ENCODE measurements at places on chromosomes 16 and 17. TPM values are rescaled to one million over a fixed set of nuclear protein-coding genes. Genes with fewer than 3 reads are reported as not detected.

DNA sequence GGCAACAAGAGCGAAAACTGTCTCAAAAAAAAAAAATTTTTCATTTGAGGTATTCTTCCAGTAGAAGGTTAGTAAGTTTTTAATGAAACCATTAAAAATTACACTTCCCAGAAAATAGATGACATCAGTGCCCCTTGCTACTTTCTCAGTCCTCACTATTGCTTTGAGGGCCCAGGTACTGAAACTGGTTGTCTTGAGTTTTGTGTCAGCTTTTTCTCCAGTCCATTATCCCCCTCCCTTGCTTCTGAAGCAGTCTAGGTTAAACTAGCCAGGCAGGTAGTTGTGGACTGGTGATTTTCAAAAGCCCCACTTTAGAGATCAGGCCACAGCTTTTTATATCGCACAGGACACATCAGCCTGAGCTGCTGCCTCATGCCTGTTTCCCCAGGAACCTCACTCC, 10.9 kb downstream of the SMCR8 start:
- no peak for DNase-seq

DNA sequence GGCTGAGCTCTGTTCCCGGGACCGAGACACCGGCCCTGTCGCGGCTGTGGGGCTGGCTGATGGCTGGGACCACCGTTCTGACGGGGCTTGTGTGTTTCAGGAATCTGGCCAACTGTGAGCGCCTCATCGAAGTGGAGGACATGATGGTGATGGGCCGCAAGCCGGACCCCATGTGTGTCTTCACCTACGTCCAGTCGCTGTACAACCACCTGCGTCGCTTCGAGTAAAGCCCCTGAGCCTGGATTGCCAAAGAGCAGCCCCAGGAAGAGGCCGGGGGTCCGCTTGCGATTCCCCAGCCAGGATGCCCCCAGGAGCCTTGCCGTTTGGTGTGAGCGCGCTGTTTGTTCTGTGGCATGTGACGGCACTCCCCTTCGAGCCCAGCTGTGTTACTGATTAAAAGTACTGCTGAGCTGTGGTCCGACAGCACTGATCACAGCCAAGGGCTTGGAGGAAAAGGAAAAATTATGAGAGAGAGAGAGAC, 23.0 kb downstream of the SMTNL2 start:
- no peak for DNase-seq

DNA sequence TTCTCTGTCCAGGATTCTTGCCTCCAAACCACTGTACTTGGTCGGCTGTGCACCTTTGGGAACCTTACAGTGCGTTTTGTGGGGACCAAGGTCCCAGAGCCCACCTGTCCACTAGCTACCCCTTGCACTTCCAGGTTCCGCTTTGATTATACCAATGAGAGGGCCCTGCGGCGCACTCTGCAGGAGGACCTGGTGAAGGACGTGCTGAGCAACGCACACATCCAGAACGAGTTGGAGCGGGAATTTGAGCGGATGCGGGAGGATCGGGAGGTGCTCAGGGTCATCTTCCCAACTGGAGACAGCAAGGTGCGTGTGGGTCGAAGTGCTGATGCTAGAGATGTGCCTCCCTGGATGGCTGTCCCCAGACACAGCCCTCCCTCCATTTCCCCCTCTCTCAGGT, 18.8 kb downstream of the POLR2A start:
- no peak for DNase-seq

DNA sequence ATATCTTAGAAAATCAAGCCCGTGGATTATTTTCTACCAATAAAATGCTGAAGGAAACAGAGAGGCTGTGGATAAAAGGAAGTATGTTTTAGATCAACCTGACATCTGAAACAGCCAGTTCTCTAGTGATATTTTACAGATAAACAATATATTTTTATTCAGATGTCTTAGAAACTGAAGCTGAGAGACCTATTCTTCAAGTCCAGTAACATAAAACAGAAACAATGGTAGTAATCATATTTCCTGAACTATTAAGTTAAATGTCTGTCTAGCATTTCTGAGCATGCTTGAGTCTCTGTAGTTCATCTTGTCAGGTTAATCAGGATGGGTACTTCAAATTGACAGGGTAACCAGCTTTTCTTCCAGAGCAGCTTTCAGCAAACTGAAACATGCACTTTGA, 449.6 kb upstream of the TOM1L1 start:
- no peak for DNase-seq

- no peak for DNase-seq
Measured at GRCh38 chr17:27575096-27575911, 55.7 kb upstream of the LGALS9 start.

GRCh38 chr17:12856416-12856815, 67.1 kb downstream of the ARHGAP44 start:
- no peak for DNase-seq

GRCh38 chr16:80380514-80380913, 160.3 kb upstream of the DYNLRB2 start:
- DNase-seq = no peak

GRCh38 chr17:347309-347899, 5.2 kb downstream of the RPH3AL start:
- no peak for DNase-seq

DNA sequence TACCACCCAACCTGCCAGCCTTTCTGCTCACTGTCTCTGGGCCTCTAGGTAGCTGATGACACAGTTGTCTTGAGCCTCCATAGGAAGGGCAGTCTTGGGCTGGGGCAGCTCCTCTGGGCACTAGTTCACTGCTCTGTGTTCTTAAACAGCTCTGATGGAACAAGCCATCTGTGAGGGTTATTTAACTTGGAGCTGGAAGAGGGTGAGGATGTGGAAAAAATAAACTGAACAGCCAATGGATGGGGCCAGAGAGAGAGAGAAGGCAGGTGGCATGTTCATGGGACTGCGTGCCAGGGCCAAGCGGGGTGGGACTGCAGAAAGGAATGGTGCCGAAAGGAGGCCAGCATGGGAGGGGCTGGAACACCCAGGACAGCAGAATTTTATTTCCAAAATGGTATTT, 52.6 kb downstream of the HIC1 start:
- no peak for DNase-seq

DNA sequence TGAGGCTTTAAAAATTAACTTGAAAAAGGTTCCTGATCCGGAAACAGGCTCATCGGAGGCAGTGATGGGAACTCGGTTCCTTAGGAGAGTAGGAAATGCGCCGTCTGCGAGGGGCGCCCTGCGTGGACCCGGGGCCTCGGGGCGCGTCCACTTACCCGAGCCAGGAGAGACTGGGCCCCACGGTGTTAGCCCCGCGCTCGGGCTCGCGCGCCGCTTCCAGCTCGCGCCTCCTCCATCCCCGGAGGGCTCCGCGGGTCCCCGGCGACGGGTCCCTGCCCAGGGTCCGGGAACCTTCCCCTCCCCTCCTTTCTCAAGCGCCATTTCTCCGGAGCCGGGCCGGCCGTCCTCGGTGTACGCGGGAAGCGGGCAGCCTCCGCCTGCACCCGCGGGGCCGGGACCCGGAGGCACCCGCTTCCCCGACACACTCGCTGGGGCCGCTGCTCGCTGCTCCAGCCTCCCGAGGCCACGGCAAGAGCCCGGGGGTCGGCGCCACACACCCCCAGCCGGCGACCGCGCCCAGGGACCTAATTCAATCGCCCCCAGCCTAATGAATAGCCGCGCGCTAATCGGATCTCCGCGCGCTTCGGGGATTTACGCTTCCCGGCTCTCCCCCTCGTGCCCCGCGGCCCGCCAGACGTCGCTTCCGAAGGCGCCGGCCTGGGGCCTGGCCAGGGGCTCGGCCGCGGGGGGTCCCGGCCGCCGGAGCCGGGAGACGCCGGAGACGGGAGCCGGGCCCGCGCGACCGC, 2.2 kb upstream of the BAHCC1 start:
- DNase-seq = no peak

DNA sequence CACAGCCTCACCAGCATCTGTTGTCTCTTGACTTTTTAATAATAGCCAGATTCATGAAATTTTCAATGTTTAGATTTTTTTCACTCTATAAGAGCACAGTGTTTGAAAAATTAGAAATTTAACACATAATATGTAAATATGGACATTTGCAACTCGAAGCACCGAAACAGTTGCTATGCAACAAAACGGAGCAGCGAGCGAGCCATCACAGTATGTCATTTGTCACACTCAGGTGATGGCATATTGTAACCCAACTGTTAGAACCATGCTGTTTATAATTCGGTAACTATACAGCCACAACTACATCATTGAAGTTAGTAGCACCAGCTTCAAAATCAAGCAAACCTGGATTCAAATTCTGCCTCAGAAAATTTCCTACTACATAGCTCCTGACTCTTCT, 410.8 kb downstream of the NPIPA8 start:
- DNase-seq = no peak

- DNase-seq = no peak
Measured at GRCh38 chr17:57726213-57726790, 18.8 kb downstream of the CCDC182 start.

- DNase-seq = no peak
Measured at GRCh38 chr16:48317026-48317425, 68.2 kb downstream of the SIAH1 start.

- no peak for DNase-seq
Measured at GRCh38 chr17:67392111-67392510, 15.0 kb downstream of the PITPNC1 start.

- no peak for DNase-seq
Measured at GRCh38 chr17:78111016-78111726, 17.4 kb downstream of the TMC6 start.

- DNase-seq = no peak
Measured at GRCh38 chr17:9672266-9672665, 26.9 kb downstream of the USP43 start.

- peak; percentile 64 for DNase-seq
Measured at GRCh38 chr17:55348749-55349354, 72.8 kb downstream of the MMD start.

GRCh38 chr17:77543801-77544200, 403.0 kb downstream of the SEC14L1 start:
- no peak for DNase-seq

DNA sequence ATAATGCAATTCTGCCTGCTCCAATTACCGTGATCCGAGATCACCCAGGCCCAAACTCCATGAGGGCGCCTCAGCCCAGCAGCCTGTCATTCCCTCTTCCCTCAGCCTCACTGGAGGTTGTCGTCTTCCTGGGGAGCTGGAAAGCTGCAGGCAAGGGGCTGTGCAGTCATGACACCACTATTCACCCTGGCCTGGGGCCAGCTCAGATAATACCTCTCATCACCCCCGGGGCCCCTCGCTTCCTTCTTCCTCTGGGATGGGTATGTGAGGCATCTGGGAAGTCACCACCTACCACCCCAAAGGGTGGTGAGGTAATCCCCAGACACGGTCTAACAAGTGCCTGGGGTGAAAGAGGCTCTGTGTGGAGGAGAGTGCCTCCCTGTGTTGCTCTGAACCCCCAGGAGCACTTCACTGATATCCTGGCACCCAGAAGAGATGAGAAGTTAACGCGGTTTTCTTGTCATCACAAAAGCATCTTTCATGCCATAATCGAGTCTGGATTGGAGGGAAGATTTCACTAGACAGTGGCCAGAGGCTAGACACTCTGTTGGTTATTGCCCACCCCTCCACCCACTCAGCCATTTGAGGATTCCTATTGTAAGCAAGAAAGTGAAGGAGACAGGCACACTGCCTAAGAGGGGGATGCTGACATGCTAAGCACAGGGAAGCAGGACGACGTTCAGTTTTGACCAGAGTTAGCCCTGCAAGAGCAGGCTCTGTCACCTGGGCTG, 18.4 kb downstream of the CFAP20 start:
- no peak for DNase-seq

- no peak for DNase-seq
Measured at GRCh38 chr16:6937641-6938040, 395.0 kb upstream of the RBFOX1 start.

DNA sequence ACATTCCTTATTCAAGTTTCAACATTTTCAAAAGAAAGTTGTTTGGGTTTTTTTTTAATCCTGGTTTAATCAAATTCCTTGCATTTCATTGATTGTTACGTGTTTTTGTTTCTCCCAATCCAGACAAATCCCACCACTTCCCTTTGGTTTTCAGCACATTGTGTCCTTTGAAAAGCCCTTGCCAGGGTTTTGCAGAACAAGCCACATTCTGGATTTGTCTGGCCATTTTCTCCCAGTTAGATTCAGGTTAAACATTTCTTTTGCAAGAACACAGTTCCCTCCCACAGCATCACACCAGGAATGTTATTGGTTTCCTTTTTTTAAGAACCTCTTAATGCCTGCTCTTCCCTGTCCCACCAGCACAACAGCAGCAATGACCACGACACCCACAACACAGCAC, 278.0 kb upstream of the SALL1 start:
- DNase-seq = no peak

DNA sequence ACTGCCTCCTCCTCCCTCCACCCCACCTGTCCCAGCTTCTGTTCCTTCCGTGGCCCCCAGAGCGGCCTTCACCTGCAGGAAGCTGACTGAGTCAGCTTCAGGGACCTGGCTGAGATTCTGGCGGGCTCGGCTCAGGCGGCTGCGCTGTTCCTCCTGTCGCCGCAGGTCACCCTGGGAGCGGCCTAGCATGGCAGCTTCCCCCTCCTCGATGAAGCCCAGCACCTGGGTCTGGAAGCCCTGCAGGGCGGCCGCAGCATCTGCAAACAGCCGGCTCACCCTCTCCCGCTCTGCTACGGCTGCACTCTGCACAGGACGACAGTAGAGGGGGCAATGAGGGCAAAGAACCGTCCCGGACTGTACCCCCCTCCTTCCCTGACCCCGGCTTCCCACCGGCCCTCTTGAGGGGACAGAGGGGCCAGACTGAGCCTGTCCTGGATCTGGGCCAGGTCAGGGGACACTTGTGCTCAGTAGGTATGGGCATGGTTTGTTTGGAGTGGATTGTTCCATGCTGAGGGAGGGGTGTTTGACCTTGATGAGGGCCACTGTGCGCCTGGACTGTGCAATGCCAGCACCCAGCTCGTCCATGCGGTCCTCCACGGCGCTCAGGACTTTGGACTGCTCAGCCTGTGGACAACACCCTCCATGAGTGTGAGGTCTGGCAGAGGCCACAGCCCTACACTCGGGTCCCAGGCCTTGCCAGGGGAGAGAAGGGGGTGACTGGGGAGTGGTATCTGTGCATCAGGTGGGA, 2.0 kb downstream of the TRIM47 start:
- DNase-seq = no peak

KIFC3 gene
- total RNA-seq = 32.8 TPM

TP53TG3C gene
- total RNA-seq = not detected

ETV4 gene
- total RNA-seq = 0.41 TPM

PPP1R1B gene
- 4.1 TPM for total RNA-seq

IRX6 gene
- not detected for total RNA-seq

CCR7 gene
- not detected for total RNA-seq

ANKRD40CL gene
- not detected for total RNA-seq

SULT1A1 gene
- total RNA-seq = 24.9 TPM

CA7 gene
- total RNA-seq = not detected

CES5A gene
- not detected for total RNA-seq

KRT10 gene
- not detected for total RNA-seq

Data from fibroblast of the aortic adventitia (primary cell).